ENCODE measurements at places on chromosomes 6 and 20. TPM values are rescaled to one million over a fixed set of nuclear protein-coding genes. Genes with fewer than 3 reads are reported as not detected.

- H3K36me3 ChIP-seq = no peaks in the 10 kb centered on the region
- H3K27me3 ChIP-seq = no peaks in the 10 kb centered on the region
- H3K27ac ChIP-seq = peak overlapping the region; percentile 35
- H3K4me1 ChIP-seq = peaks cover 23% of the 10 kb centered on the region
- DNase-seq = peak; percentile 66
Measured at GRCh38 chr6:30207619-30208295, 5.4 kb downstream of the TRIM26 start.

DNA sequence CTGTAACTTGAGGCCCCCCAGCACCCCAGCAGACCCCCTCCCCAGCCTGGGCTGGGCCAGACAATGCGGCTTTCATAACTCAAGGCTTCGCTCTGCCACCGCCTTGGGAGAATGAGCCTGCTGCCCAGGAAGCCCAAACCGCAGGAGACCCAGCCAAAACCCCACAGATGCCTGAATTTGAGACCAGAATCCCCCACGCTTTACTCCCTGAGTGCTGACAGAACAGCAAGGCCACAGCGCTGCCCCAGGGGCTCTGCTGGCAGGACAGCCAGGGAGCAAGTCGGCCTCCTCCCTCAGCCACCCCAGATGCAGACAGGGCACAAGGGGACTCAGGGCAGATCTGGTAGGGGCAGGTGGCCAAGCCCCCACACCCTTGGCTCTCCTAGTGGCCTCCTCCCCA lies 2.2 kb downstream of the MDFI start:
- DNase-seq = no peak
- peaks cover 32% of the 10 kb centered on the region for H3K27me3 ChIP-seq
- no peaks in the 10 kb centered on the region for H3K36me3 ChIP-seq
- H3K27ac ChIP-seq = no peak overlapping the region

- no peaks in the 10 kb centered on the region for H3K27me3 ChIP-seq
- H3K4me1 ChIP-seq = peaks cover 5% of the 10 kb centered on the region
- no peak for DNase-seq
- no peak overlapping the region for H3K27ac ChIP-seq
- H3K4me3 ChIP-seq = no peak overlapping the region
- H3K36me3 ChIP-seq = no peaks in the 10 kb centered on the region
Measured at GRCh38 chr6:30312676-30313321, 13.9 kb upstream of the TRIM39 start.

DNA sequence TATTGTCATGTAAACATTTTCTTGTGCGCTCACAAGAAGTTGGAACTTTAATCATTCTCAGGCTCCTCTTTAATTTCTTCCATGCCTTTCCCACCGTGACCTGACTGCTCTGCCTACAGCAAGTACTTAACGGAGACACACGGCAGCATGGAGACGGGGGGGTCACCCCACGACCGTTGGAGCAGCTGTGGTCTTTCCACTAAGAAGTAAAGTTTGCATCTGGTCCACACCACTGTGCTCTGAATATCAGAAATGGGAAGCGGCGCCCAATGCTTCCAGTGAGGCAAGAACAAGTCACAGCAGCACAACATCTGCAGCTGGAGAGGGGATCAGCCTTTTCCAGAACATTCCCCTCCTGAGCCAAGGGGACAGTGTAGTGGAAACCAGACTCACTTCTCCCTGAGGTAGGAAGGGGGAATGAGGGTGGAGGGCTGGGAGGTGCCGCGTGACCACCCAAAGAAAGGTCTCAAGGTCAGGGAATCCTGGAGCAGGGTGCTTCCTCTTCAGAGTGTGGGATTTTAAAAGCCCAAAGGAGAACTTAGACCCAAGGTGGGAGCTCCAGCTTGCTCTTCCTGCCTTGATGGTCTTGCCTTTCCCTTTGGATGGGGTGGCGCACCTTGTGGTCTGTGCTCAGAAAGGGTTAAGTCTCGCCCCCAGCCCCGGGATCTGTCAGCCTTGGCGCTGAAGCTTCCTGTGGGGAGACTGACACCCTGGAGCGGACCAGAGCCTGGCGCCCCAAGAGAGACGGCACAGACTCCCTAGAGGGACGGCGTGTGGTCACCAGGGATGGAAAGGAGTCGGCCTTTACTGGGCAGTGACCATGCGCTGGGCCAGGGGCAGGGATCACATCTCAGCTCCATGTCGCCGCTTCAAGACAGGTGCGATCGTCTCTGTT lies 25.6 kb upstream of the SMOC2 start:
- no peaks in the 10 kb centered on the region for H3K36me3 ChIP-seq
- DNase-seq = no peak
- H3K27ac ChIP-seq = no peak overlapping the region
- H3K27me3 ChIP-seq = no peaks in the 10 kb centered on the region
- no peaks in the 10 kb centered on the region for H3K4me1 ChIP-seq
- no peak overlapping the region for H3K4me3 ChIP-seq

DNA sequence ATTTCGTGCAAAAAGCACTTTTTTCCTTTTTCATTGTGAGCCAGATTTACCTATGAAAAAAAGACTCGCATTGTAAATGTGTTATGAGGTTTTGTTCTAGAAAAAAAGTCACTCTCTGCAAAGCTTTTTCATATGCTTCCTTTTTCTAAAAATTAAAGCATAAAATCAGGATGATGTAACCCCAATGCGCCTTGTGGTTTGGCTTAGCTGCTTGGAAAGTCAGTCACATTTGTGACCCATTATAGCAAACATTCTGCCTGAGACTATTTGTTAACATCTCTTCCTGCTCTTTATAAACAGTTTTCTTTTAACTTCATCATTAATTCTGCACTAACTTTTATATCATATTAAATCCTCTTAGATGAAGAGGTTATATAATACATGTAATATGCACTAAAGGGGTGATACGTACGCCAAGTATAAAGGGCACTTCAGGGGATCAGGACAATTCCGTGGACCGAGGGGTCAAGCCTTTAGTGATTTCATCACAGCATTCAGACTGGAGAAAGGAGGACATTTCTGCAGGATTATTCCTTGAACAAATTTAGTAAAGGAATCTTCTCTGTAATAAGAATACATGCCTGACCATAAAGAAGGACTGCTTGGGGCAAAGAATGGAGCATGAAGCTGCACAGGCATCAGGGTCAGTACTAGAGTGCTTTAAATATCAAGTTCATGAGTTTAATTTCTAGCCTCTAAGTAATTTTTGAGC lies 48.1 kb upstream of the SMLR1 start:
- H3K4me1 ChIP-seq = no peaks in the 10 kb centered on the region
- H3K4me3 ChIP-seq = no peak overlapping the region
- H3K36me3 ChIP-seq = no peaks in the 10 kb centered on the region
- H3K27ac ChIP-seq = no peak overlapping the region
- no peak for DNase-seq

GRCh38 chr6:13544454-13545186 lies 29.8 kb upstream of the SIRT5 start:
- no peaks in the 10 kb centered on the region for H3K4me1 ChIP-seq
- H3K36me3 ChIP-seq = no peaks in the 10 kb centered on the region
- no peak overlapping the region for H3K4me3 ChIP-seq
- H3K27me3 ChIP-seq = no peaks in the 10 kb centered on the region

SH3BGRL2 gene
- 145 TPM for total RNA-seq

Data from colonic mucosa (tissue), 4 donors.